HFF-Myc (cell line): ENCODE measurements at places on chromosomes 7 and 10.

DNA sequence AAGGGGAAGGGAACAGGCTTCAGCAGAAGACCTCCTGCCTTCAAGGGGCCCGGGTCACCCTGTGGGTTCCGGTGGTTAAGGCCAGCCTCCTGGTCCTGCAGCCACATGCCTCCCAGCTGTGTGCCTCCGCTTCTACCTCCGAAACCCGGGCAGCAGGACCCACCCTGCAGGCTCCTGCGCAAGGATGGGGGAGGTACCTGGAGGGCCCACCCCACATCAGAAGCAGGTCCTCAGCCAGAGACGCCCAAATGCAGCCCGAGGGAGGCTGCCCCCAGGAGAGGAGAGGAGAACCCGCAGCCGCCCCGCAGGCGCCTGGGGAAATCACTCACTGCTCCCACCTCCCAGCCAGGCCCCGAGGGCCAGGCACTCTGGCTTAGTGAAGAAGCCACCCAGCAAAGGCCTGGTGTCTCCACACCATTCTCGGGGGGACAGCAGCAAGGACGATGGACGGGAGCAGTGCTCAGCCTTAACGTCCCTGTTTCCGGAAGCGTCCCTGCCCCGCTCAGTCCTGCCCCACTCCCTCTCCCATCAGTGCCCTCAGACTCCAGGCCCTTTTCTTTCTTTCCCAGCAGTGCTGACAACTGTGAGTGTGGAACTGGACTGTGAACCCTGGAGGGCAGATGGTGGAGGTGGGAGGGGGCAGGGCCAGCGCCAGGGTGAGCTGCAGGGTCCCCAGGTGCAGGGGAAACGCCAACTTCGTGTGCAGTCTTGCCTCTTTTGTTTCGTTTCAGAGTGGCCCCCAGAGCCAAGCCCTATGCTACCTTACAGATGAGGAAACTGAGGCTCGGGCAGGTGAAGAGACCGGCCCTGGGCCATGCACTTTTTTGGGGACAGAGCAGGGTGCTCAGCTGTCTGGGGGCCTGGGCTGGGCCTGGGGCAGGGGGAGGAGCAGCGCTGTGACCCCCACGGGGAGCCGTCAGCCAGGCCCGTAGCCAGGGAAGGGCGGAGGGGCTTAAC lies 138.0 kb downstream of the FAM53B start:
- no peak for DNase-seq

- no peak for DNase-seq
Observed at GRCh38 chr7:100171087-100171681, 2.8 kb upstream of the GAL3ST4 start.

DNA sequence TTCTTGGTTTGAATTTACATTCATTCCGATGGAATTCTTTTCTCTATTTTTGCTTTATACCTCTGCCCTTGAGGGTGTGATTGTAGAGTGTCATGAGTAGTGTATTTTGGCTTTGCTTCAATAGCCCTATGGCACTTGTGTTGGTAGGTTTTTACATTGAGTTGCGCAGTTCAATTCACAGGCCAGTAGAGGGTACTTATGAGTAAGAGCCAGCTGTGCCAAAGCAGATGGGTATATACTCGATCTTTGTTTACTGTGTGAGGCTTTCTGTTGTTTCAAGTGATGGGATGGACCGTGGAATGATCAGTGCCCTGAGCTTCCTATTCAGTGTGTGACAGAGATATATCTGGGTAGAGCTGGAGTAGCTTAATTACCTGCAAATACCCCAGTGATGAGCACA lies 4.3 kb upstream of the AKR1C3 start:
- no peak for DNase-seq

GRCh38 chr10:59894114-59894513 lies 12.2 kb downstream of the CCDC6 start:
- no peak for DNase-seq

DNA sequence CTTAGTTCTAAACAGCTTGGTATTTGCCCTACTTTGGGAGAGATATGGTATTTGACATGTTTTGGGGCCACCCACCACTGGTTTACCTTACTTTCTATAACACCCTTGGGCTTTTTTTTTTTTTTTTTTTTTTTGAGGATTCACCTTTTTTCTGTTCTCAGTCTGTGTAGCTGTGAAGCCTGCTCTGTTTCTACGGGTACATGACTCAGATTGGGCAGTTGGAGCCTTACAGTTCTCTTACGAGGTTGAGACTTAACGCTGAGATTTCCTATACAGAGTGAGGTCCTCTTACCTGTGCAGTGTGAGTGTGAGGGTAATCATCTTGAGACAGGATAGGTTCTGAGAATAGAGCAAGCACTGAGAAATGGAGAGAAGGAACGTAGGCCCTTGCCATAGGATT lies 77.5 kb downstream of the CDK13 start:
- DNase-seq, result no peak

DNA sequence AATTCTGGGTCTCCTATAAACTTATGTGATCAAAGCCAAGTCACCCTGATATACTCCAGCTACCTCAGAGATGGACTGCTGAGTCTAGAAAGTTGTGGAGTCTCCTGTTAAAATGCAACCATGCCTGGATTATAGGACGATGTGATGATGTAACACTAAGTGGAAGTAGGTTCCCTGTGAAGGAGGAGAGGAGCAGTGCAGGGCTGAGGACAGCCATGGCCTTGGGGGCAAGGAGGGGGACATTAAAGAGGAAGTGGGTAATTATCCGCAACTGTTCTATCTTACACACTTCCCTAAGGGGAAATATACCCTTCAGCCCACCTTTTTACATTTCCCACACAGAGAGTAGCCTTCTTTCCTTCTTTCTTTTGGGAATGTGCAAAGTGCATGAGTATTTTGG lies 63.8 kb downstream of the MTPN start:
- no peak for DNase-seq
